Cortex of kidney (tissue), 1 donor: ENCODE measurements at places on chromosomes 4 and X.

DNA sequence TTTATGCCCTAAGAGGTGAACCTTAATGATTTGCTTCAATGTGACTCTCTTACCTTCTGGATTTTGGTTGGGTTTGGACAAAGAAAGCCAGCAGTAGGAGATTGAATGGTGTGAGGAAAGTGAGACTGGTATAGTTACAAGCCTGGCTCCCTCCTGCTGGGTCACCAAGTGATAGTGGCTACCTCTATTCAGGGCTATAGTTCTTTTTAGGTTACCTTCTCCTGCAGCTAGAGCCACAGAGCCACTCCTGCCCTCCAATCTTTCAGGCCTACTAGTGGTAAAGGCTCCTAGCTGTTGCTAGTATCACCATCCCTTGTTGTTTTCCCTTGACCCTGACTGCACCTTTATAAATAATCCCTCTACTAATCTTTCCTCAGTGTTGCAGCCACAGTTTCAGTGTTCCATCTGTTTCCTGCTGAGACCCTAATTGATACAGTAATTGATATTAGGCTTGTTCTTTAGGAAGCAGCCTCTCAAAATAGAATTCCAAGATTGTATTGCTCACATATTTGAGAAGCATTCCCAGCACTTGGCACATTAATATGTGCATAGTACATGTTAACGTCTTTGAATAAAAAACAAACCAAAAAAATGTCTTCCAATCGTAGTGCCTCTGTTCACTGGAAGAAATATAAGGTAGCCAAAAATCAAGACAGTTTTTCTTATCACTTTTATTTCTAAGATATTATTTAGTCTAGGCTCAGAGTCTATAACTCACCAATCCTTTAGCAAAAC, 82.3 kb downstream of the SRPX start:
- no peak for DNase-seq

- peak; percentile 7 for DNase-seq
Observed at GRCh38 chr4:20251796-20252655, at the start of gene SLIT2. SLIT2 (plus strand) TSS chr4:20251905; CDS start chr4:20253816, 1,911 bp downstream.

DNA sequence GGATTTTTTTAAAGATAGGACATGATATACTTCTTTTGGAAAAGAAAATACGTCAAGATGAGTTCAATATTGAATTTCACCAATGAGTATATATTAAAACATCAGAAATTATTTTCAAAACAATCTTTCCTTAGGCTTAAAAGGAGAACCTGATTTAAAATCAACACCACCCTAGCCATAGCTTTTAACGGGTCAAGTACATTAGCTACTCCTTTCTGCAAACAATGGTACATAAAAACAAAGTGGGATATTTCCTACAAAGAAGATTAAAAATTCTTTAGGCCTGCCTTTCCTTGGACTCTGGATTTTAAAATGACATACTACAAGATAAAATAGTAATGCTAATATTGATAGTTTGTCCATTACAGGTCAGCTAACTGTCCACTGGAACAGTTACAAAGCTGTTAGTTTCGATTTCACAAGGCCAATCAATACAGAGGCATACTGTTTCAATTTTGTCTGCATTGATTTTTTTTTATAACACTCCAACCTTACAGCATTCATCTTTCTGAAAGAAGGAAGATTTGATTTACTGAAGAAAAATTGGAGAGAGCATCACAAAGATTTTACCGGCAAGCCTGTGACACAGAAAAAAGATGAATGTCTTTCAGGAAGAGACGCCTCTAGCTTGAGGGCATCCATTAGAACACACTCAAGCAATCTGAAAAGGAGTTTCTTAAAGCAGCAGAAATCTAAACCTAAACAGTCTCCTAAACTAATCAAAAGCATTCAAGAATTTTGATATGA, 97.2 kb downstream of the MAB21L2 start:
- no peak for DNase-seq

- DNase-seq = no peak
Observed at GRCh38 chr4:169184236-169184635, 86.5 kb downstream of the SH3RF1 start.

- DNase-seq = no peak
Observed at GRCh38 chrX:88135735-88136134, 611.3 kb upstream of the CPXCR1 start.

DNA sequence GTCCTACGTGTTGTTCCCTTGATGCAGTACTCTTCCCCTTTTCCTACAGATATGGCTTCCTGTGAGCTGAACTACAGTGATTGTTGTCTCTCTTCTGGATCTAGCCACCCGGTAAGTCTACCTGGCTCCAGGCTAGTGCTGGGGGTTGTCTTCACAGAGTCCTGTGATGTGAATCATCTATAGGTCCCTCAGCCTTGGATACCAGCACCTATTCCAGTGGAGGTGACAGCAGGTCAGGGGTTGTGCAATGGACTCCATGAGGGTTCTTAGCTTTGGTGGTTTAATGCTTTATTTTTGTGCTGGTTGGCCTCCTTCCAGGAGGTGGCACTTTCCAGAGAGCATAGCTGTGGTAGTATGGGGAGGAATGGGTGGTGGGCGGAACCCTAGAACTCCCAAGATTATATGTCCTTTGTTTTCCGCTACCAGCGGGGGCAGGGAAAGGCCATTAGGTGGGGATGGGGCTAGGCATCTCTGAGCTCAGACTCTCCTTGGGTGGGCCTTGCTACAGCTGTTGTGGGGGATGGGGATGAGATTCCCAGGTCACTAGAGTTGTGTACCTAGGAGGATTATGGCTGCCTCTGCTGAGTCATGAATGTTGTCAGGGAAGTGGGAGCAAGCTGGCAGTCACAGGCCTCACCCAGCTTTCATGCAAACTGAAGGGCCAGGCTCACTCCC, 121.4 kb upstream of the ANKRD50 start:
- no peak for DNase-seq

- DNase-seq = no peak
Observed at GRCh38 chr4:76995776-76996175, 46.2 kb downstream of the SEPTIN11 start.

DNA sequence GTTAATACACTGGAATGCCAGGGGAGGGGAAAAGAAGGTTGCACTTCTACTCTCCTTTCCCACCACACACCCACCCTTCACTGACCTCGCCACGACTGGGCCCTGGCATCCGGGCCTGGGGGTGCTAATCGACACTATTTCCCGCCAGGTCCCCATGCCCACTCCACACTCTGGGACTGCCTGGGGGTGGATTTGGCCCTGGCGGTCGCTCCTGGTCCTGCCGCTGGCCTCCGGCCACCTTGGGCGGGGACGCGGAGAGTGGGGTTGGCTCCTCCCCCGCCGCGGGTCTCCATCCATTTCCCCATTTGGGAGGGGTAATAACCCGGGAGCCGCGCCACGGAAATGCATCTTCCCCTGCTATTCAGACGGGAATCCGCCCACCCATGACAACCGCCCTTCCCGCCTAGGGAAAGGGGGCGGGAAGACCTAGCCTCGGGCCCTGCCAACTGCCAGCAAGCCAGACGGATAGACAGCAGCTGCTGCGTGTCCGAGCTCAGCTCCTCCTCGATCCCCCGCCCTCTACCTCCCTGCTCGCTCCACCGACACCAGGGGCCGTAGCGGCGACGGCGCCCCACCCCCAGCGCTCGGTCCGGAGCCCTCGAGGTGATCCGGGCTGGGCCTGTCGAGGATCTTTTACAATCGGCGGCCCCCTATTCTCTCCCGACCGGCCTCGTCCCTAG, 78.1 kb downstream of the RLIM start:
- DNase-seq = peak; percentile 15

DNA sequence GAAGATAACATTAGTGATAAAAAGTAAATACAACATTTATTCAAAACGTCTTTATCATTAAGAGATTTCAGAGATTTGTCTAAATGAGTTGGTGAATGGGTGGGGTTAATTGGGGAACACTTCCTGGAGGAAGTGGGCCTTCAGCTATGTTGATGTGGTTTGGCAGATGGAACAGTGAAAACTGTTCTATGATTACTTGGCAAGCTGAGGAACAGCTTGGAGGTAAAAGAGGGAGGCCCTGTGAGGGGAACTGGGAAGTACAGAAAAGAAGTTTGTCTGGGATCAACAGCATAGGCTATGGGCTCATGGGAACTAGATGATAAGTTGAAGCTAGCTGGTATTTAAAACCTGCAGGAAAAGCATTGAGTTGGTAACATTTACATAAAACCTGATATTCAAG, 26.0 kb downstream of the OCRL start:
- no peak for DNase-seq

GRCh38 chrX:52563105-52563504, 46.2 kb upstream of the XAGE1B start:
- no peak for DNase-seq

GRCh38 chr4:69750346-69750745, 10.1 kb downstream of the SULT1B1 start:
- no peak for DNase-seq

- no peak for DNase-seq
Observed at GRCh38 chr4:142405695-142406498, 440.2 kb downstream of the INPP4B start.

DNA sequence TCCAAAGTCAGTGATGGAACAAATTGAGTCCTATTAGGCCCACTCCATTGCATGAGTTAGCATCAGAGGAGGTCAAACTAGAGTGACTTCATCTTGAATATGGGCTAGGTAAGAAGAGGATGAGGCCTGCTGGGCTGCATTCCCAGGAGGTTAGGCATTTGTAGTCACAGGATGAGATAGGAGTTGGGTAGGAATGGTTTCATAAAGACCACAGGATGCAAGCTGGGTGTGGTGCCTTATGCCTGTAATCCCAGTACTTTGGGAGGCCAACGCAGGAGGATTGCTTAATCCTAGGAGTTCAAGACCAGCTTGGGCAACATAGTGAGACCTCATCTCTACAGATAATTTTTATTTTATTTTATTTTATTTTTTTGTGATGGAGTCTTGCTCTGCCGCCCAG, 26.8 kb downstream of the PDGFRA start:
- no peak for DNase-seq

- no peak for DNase-seq
Observed at GRCh38 chr4:106717091-106717490, 319.0 kb downstream of the DKK2 start.

GRCh38 chrX:23012636-23013035, 12.9 kb downstream of the DDX53 start:
- no peak for DNase-seq

GRCh38 chr4:159390648-159391047, 287.8 kb downstream of the RAPGEF2 start:
- DNase-seq = no peak

DNA sequence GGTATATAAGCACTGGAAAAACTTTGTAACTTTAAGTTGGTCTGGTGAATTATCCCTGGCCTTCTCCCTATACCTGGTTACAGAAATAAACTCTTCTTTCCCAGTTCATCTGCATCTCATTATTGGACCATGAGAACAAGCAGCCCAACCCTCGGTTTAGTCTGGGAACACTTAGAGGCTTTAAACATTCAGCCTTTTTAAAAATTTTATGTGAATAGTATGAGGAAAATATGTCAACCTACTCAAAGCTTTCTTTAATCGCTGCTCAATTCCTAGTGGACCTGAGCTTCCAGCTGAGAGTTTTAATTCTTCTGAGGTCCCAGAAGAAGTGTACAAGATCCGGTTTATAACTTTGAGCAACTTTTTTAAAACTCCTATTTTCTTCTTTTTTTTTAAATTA, 358.6 kb upstream of the NOCT start:
- no peak for DNase-seq

DNA sequence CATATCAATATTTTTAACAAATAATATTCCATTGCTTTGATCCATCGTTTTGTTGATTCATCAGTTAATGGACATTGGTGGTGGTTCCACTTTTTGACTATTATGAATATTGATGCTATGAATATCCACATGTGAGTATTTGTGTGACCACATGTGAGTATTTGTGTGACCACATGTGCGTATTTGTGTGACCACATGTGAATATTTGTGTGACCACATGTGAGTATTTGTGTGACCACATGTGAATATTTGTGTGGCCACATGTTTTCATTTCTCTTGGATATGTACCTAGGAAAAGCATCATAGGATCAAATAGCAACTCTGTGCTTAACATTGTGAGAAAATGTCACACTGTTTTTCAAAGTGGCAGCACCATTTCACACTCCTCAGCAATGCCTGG, 433.6 kb upstream of the FRG1 start:
- no peak for DNase-seq
